ENCODE measurements at places on chromosomes 2 and 18. TPM values are rescaled to one million over a fixed set of nuclear protein-coding genes. Genes with fewer than 3 reads are reported as not detected.

- no peak overlapping the region for H3K4me3 ChIP-seq
- H3K27me3 ChIP-seq, result no peaks in the 10 kb centered on the region
- peaks cover 10% of the 10 kb centered on the region for H3K4me1 ChIP-seq
- no peak for DNase-seq
- no peaks in the 10 kb centered on the region for H3K36me3 ChIP-seq
- H3K27ac ChIP-seq, result no peak overlapping the region
These were observed 93.1 kb downstream of the SLC8A1 start for GRCh38 chr2:40358783-40359182.

DNA sequence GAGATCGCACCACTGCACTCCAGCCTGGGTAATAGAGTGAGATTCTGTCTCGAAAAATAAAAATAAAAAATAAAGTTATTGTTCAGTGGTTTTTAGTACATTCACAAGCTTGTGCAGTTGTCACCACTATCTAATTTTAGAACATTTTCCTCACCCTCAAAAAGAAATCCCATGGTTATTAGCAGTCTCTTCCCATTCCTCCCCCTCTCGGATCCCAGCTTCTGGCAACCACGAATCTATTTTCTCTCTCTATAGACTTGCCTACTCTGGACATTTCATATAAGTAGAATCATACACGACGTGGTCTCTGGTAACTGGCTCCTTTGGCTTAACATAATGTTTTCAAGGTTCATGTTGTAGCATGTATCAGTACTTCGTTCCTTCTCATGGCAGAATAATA is 38.6 kb downstream of the CABLES1 start:
- no peak overlapping the region for H3K4me3 ChIP-seq
- no peaks in the 10 kb centered on the region for H3K4me1 ChIP-seq
- H3K27me3 ChIP-seq, result no peaks in the 10 kb centered on the region
- peak overlapping the region; percentile 46 for H3K27ac ChIP-seq
- no peak for DNase-seq

DNA sequence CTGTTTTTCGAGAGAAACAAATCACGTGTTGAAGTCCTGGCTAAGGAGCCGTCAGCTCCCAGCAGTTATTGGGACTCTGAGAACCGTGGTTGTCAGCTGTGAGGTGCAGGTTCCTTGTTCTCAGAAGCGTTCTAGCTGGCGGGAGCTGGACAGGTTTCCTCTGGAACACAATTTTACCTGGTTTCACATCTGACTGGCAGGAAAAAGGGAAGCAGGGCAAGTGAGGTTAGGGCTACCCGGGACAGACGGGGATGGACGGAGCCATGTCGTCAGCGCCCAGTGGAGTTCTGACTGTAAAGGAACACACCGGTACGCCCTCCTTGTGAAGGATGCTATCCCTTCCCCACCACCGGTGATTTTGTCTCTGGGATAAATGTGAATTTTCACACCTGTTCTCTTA is 26.1 kb downstream of the ITGB1BP1 start:
- peaks cover 3% of the 10 kb centered on the region for H3K36me3 ChIP-seq
- H3K4me1 ChIP-seq, result peaks cover 34% of the 10 kb centered on the region
- peak overlapping the region; percentile 13 for H3K27ac ChIP-seq
- no peak for DNase-seq
- H3K4me3 ChIP-seq, result no peak overlapping the region
- H3K27me3 ChIP-seq, result no peaks in the 10 kb centered on the region

GRCh38 chr18:48050176-48050575 is 119.7 kb upstream of the SMAD2 start:
- H3K4me1 ChIP-seq, result no peaks in the 10 kb centered on the region
- no peak overlapping the region for H3K27ac ChIP-seq
- DNase-seq, result no peak
- H3K36me3 ChIP-seq, result no peaks in the 10 kb centered on the region
- H3K27me3 ChIP-seq, result no peaks in the 10 kb centered on the region

GRCh38 chr18:22173221-22173927 is 4.0 kb downstream of the GATA6 start:
- H3K36me3 ChIP-seq, result peaks cover 7% of the 10 kb centered on the region
- H3K4me1 ChIP-seq, result peaks cover 38% of the 10 kb centered on the region
- H3K4me3 ChIP-seq, result peak overlapping the region; percentile 16
- DNase-seq, result no peak
- H3K27me3 ChIP-seq, result no peaks in the 10 kb centered on the region

DNA sequence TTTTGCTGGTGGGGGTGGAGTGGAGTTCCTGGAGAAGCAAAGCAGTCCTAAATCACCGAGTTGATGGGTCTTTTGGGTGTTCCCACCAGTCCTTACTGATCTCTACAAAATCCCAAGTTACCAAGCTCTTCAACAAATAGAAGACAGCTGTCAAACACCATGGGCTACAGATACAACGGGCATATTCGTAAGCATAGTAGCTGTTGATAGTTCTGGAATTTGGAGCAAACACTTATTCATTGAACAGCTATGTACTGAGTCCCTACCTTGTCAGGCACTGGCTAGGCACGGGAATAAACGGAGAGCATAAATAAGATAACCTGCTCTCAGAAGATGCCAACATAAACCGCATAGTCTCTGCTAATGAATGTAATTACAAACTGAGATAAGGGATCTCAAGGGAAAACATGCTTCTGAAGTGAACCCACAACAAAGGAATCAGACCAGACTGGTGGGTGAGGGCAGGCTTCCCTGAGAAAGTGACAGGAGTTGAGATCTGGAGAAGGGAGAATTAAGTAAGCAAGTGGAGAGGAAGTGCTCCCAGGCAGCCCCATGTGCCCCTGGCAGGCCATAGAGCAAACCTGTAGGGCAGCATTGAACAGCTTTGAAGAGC is 947 bp upstream of the ANKRD44 start:
- H3K27ac ChIP-seq, result peak overlapping the region; percentile 69
- H3K4me1 ChIP-seq, result no peaks in the 10 kb centered on the region
- no peak for DNase-seq
- no peaks in the 10 kb centered on the region for H3K27me3 ChIP-seq
- peak overlapping the region; percentile 58 for H3K4me3 ChIP-seq
- H3K36me3 ChIP-seq, result no peaks in the 10 kb centered on the region

- H3K4me1 ChIP-seq, result no peaks in the 10 kb centered on the region
- no peak overlapping the region for H3K4me3 ChIP-seq
- H3K36me3 ChIP-seq, result no peaks in the 10 kb centered on the region
These were observed 14.6 kb upstream of the MCM6 start for GRCh38 chr2:135890835-135891234.

DNA sequence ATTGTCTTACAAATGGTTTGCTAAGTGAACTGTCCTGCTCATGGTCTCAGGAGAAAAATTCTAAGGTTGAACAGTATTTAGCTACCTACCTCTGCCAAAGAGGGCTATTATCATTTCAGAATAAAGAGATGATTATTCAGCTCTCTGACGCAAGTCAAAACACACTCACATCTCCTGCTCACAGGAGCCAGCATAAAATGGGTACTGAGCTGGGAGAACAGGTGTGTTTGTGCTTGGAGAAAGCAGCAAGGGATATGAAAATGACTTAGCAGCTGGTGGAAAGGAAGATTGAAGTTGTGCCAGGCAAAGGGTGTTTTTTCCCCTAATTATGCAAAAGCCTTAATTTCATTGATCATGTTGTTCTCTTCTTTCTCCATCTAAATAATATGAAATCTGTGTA is 47.3 kb upstream of the TANK start:
- no peak overlapping the region for H3K27ac ChIP-seq
- no peaks in the 10 kb centered on the region for H3K27me3 ChIP-seq
- H3K4me1 ChIP-seq, result no peaks in the 10 kb centered on the region
- DNase-seq, result no peak
- H3K36me3 ChIP-seq, result no peaks in the 10 kb centered on the region

GRCh38 chr18:59054496-59055287 is 85.0 kb upstream of the SEC11C start:
- H3K27ac ChIP-seq, result no peak overlapping the region
- H3K36me3 ChIP-seq, result no peaks in the 10 kb centered on the region
- DNase-seq, result no peak
- no peak overlapping the region for H3K4me3 ChIP-seq
- H3K27me3 ChIP-seq, result no peaks in the 10 kb centered on the region

DNA sequence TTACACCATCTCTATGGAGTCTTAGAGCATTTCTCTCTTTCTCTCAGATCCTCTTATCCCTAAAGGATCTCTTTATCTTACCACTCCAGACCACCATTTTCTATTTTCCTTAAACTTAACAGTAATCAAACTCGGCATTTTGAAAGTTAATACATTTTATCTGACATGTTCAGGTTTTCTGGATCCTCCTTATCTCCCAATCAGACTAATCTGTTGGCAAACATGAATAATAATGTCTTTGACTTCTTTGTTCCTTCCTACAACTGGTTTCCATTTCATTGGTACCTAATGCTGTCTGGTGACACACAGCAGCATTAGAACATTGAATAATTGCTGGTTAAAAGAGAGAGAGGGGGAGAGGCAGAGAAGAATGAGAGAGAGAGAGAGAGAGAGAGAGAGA is 932.1 kb upstream of the FSHR start:
- DNase-seq, result no peak
- H3K27me3 ChIP-seq, result no peaks in the 10 kb centered on the region
- H3K4me3 ChIP-seq, result no peak overlapping the region
- no peaks in the 10 kb centered on the region for H3K36me3 ChIP-seq

DNA sequence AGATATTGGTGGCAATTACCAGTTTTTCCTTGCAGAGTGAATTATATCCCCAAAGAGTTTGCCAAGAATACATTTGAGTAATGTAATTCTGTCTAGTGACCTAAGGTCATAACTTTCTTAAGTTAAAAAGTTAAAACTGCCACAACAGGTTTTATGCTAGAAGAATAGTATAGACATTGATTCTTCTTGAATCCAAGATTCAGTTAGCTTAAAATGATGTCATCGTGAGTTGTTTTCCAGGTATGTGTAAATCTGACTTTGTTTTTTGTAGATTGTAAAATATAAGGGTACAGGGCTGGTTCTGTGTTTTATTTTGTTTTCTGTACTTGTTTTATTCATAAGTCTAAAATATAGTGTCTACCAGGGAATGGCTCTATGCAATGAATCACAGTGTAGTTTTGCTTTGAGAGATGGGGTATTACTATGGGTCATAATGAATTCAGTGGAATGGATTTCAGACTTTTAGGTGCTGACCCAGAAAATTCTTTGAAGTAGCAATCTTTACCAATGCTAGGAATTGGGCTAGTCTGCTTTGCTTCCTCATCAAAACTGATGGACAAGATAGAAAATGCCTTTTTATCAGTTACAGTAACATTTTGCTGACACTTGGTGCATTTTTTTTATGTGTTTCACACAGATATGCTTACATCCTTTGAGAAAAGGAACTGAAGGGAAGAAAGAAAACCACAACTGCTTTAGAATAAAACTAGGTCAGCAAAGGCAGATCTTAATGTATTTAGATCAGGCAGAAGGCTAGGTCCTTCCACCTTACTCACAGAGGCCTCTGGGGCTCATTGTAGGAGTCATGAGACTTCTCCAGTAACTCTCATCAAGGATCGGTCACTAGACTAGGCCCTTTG is 20.8 kb upstream of the MGAT5 start:
- H3K4me3 ChIP-seq, result no peak overlapping the region
- DNase-seq, result no peak

DNA sequence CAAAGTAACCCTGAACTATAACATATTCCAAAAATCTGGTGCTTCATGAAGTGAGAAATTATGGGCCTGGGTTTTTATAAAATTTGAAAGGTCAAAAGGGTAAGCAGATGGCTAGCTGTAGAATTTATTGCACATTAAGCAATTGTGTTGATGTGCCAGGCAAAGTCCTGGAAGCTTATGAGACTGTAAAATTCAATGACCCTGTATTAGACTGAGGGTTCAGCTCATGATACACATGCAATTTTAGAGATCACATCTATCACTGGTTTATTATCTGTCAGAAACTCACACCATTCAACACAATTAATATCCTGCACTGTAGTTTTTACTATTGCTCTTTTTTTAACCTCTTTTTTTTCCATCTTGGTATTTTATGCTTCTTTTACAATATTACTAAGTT is 1162.6 kb upstream of the SLC39A10 start:
- H3K36me3 ChIP-seq, result no peaks in the 10 kb centered on the region
- no peak for DNase-seq
- H3K4me1 ChIP-seq, result no peaks in the 10 kb centered on the region
- no peaks in the 10 kb centered on the region for H3K27me3 ChIP-seq

DNA sequence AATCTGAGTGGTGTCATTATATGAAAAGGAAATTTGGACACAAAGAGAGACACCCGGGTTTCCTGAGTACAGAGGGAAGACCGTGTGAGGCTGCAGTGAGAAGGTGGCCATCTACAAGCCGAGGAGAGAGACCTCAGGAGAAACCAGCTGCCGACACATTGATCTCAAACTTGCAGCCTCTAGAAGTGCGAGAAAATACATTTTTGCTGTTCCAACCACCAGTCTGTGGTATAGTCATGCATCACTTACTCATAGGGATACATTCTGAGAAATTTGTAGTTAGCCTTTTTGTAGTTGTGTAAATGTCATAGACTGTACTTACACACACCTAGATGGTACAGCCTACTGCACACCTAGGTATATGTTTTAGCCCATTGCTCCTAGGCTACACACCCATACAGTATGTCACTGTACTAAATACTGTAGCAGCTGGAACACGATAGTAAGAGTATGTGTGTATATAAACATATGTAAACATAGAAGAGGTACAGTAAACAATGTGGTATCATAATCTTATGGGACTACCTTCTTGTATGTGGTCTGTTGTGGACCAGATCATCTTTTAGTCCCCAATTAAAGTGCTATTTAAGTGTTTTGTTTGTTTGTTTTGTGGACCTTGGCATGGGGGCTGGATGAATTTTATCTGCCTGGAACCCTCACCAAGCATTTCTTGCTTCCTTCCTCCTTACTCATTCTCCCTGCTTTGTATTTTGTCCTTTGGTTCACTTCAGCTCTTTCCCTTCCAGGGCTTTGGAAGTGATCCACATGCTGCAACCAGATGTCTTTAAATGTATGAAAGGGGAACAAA is 38.3 kb upstream of the SESTD1 start:
- H3K36me3 ChIP-seq, result no peaks in the 10 kb centered on the region
- H3K27ac ChIP-seq, result no peak overlapping the region
- no peak for DNase-seq
- no peaks in the 10 kb centered on the region for H3K4me1 ChIP-seq
- H3K27me3 ChIP-seq, result no peaks in the 10 kb centered on the region

GRCh38 chr2:15082105-15083058 is 449.9 kb downstream of the LRATD1 start:
- no peaks in the 10 kb centered on the region for H3K36me3 ChIP-seq
- H3K27me3 ChIP-seq, result no peaks in the 10 kb centered on the region
- H3K4me3 ChIP-seq, result no peak overlapping the region
- no peak for DNase-seq

- peaks cover 6% of the 10 kb centered on the region for H3K4me1 ChIP-seq
- no peaks in the 10 kb centered on the region for H3K27me3 ChIP-seq
- no peak overlapping the region for H3K27ac ChIP-seq
- H3K4me3 ChIP-seq, result no peak overlapping the region
These were observed 385.0 kb downstream of the DSEL start for GRCh38 chr18:67131498-67131897.

GRCh38 chr2:241741016-241741415 is 6.6 kb downstream of the D2HGDH start:
- H3K27me3 ChIP-seq, result no peaks in the 10 kb centered on the region
- H3K4me1 ChIP-seq, result no peaks in the 10 kb centered on the region
- H3K4me3 ChIP-seq, result no peak overlapping the region
- H3K27ac ChIP-seq, result no peak overlapping the region
- DNase-seq, result no peak

- no peak overlapping the region for H3K4me3 ChIP-seq
- no peak overlapping the region for H3K27ac ChIP-seq
- H3K27me3 ChIP-seq, result no peaks in the 10 kb centered on the region
- H3K4me1 ChIP-seq, result no peaks in the 10 kb centered on the region
- DNase-seq, result no peak
These were observed 121.5 kb downstream of the PIEZO2 start for GRCh38 chr18:11027862-11028261.

The STK11IP gene
- total RNA-seq, result 68.1 TPM

The CFC1 gene
- not detected for total RNA-seq

The KCNG3 gene
- 11.4 TPM for total RNA-seq

The SLC5A7 gene
- not detected for total RNA-seq

The TUBA4B gene
- not detected for total RNA-seq

The SLC16A14 gene
- total RNA-seq, result 9.8 TPM

The CIDEA gene
- 30.8 TPM for total RNA-seq

The SCN2A gene
- 0.66 TPM for total RNA-seq

All from tibial nerve (tissue), 4 donors.